ENCODE measurements at places on chromosomes 7 and 10.

GRCh38 chr10:63497321-63497720 lies 23.9 kb upstream of the REEP3 start:
- DNase-seq, result no peak

GRCh38 chr7:130951976-130952876 lies 218.2 kb upstream of the KLF14 start:
- no peak for DNase-seq

DNA sequence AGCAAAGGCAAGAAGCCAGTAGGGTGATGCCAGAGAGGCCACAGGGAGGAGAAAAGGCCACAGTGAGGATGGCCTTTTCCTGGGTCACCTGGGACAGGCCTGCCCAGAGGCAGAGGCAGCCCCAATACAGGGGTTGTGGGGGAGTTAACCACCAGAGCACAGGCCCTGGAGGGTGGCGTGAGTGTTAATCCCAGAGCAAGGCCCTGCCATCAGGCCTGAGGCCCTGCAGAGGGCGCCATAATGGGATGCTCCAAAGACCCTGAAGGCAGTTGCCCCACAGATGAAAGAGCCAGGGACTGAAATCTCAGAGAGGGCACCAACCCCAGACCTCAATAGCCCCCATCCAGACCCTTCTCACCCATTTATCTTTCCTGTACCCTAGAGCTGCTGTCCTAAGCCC lies 23.9 kb downstream of the SLC13A4 start:
- DNase-seq, result no peak

- DNase-seq, result no peak
These were observed 44.9 kb downstream of the VIPR2 start for GRCh38 chr7:159099711-159100231.

GRCh38 chr10:55426138-55426537 lies 625.1 kb upstream of the PCDH15 start:
- DNase-seq, result no peak

- no peak for DNase-seq
These were observed 526.9 kb downstream of the KCNMA1 start for GRCh38 chr10:77110757-77111156.

DNA sequence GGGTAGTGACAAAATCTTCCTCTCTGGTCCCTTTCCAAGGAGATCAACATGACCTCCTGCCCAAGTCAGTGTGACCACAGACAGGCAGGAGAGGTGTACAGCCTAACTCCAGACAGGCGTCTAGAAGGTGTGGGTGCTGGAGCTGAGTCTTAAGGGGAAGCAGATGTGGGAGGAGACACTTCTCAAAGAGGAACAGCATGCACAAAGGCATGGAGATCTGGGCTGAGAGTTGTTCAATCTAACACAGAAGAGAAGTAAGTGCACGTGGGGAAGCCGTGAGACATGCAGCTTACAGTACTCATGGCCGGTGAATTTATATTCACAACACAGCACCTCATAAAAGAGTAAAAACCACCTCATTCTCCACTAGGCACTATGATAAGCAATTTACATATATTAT lies 23.8 kb upstream of the GSDME start:
- DNase-seq, result no peak

DNA sequence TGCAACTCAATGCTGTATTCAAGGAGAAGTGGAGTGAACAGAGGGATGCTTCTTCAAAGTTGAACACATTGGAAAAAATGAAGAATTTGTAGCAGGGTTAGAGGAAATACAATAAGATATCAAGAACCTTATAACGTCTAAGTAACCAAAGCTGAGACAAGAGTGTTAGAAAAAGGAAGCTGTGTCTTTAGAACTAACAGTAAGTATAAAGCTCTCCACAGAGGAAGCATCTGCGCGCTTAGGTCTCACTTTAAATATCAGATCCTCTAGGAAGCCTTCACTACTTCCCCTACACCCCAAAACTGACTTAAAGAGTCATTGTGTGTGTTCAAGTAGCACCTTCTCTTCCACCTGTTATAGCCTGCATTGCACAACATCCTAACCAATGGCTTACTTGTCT lies 43.0 kb downstream of the CH25H start:
- no peak for DNase-seq

DNA sequence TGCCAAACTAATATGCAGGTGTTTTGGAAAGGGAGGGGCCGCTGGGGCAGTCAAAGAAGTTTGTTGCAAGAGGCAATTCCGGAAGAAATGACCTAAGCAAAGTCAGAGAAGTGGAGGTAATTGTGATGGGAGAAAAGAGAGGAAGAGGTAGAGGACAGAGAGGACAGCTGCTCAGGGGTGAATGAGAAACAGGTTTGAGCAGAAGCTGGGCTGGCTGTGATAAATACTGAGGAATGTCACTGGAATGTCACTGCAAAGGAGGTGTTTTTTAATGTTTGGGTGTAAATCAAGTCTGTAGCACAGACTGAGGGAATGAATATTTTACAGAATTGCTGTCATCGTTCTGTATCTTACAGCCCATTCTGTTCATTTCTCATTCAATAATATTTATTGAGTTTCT lies 207.2 kb downstream of the DPP6 start:
- no peak for DNase-seq

Data from GM04503 (cell line).